ENCODE measurements at places on chromosomes 3 and 15. TPM values are rescaled to one million over a fixed set of nuclear protein-coding genes. Genes with fewer than 3 reads are reported as not detected.
A peak's percentile ranks its signal among the peaks of the same experiment; 100 is the strongest.

Gene PIERCE2
- total RNA-seq = 0.86 TPM

Gene SCN11A
- total RNA-seq = not detected

GRCh38 chr15:70083418-70083817 lies 14.3 kb downstream of the TLE3 start:
- peaks cover 20% of the 10 kb centered on the region for H3K4me1 ChIP-seq
- peak overlapping the region; percentile 6 for H3K27ac ChIP-seq
- H3K27me3 ChIP-seq = no peaks in the 10 kb centered on the region
- peak; percentile 54 for DNase-seq
- H3K4me3 ChIP-seq = no peak overlapping the region

- no peaks in the 10 kb centered on the region for H3K4me1 ChIP-seq
- peak within 1 kb of the TSS; percentile 84 for H3K4me3 ChIP-seq
- peak within 1 kb of the TSS; percentile 94 for H3K27ac ChIP-seq
- H3K36me3 ChIP-seq = peaks cover 18% of the 10 kb centered on the region
These were observed at the start of gene ALG3 for GRCh38 chr3:184248454-184249411. TSS of gene ALG3 (minus strand) at chr3:184248962. CDS start at chr3:184248940, 22 bp downstream.

Gene CCDC80
- 4.7 TPM for total RNA-seq

DNA sequence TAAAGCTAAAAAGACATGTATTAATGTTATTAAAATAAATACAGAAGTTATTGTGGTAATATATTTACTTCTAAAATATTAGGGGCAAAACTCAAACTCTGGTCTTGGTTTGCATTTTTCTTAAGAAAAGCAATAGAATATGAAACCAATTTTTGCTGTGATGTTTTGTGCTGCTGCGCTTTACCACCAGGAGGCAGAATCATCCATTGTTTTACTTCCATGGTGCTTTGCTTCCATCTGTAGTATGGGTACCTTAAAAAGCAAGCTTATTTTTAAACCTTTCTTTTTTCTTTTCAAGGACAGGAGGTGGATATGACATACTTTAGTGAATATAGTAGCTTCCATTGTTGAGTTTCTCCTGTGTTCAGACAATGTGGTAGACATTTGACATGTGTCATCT lies 46.6 kb upstream of the MRPL3 start:
- H3K27ac ChIP-seq = no peak overlapping the region
- H3K4me1 ChIP-seq = no peaks in the 10 kb centered on the region
- no peaks in the 10 kb centered on the region for H3K27me3 ChIP-seq
- peak; percentile 31 for DNase-seq
- no peak overlapping the region for H3K4me3 ChIP-seq
- H3K36me3 ChIP-seq = no peaks in the 10 kb centered on the region

DNA sequence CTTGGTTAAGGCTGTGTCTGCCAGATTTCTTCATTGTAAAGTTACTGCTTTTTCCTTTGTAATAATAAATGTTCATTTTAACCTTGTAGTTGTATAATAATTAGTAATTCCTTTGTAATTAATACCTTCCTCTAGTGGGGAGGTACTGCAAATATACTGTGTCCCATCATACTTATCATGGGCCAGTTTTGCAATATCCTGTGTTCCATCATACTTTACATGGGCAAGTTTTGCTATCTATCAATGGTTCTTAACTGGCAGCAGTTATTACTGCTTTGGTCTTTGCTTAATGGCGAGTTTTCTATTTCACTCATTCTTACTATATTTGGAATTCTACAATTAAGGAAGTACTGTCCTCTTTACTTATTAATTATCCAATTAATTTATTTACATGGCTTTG lies 10.6 kb downstream of the ATP2C1 start:
- H3K4me1 ChIP-seq = peaks cover 17% of the 10 kb centered on the region
- H3K27me3 ChIP-seq = no peaks in the 10 kb centered on the region
- H3K27ac ChIP-seq = no peak overlapping the region
- no peak overlapping the region for H3K4me3 ChIP-seq

DNA sequence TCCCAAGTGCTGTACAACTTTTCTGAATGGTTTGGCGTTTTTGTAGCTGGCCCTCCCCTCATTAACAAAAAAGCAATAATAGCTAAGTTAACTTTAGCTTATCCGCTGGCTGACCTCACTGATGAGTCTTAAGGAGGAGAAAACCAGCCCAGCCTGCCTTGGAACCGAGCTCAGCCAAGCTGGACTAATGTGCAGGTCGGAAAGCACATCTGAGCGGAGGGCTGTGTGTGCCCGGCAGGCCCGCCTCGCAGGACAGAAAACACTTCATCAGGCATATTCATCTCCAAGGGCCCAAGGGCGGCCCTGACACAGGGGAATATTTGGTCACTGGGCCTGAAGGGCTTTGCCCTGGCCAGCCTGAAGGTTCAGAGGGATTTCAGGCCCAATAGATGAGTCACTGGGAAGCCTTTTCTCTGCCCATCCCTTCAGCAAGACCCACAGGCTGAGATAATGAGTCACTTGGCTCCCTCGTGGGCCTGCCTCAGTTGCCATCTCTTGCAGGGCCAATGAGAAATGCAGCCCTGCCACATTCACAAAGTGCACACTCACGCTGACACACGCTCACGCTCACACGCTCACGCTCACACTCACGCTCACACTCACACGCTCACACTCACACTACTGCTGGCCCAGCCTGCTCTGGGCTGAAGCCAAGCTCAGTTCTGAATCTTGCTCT lies 75.1 kb downstream of the SLC12A8 start:
- H3K27ac ChIP-seq = no peak overlapping the region
- no peaks in the 10 kb centered on the region for H3K36me3 ChIP-seq
- H3K27me3 ChIP-seq = no peaks in the 10 kb centered on the region
- no peak for DNase-seq
- no peak overlapping the region for H3K4me3 ChIP-seq

- no peaks in the 10 kb centered on the region for H3K4me1 ChIP-seq
- no peaks in the 10 kb centered on the region for H3K27me3 ChIP-seq
These were observed 977.3 kb downstream of the TBL1XR1 start for GRCh38 chr3:176219970-176220369.

DNA sequence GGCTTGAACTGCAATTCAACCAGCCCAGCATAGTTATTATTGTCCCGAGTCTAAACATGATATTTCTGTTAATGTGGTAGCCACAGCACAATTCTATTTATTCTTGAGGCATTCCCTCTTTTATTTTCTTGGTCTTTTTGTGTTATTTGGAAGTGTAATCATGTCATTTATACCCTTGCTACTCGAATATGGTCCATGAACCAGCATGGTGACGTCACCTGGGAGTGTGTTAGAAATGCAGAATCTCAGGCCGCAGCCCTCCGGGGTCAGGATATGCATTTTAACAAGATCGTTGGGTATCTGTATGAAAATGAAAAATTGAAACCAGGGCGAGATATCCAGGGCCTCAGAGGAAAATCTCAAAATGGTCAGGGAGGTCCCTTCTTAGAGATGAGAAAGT lies 165.0 kb upstream of the CTDSPL start:
- H3K36me3 ChIP-seq = no peaks in the 10 kb centered on the region
- H3K4me1 ChIP-seq = no peaks in the 10 kb centered on the region
- H3K27me3 ChIP-seq = no peaks in the 10 kb centered on the region

Gene NEK10
- 0.79 TPM for total RNA-seq

- no peak overlapping the region for H3K27ac ChIP-seq
These were observed 51.6 kb downstream of the ZNF621 start for GRCh38 chr3:40576396-40576795.

Gene TERC
- total RNA-seq = 5.8 TPM

GRCh38 chr3:36876181-36876936 lies 68.5 kb downstream of the TRANK1 start:
- H3K4me1 ChIP-seq = no peaks in the 10 kb centered on the region
- no peaks in the 10 kb centered on the region for H3K36me3 ChIP-seq
- H3K4me3 ChIP-seq = no peak overlapping the region
- no peaks in the 10 kb centered on the region for H3K27me3 ChIP-seq

DNA sequence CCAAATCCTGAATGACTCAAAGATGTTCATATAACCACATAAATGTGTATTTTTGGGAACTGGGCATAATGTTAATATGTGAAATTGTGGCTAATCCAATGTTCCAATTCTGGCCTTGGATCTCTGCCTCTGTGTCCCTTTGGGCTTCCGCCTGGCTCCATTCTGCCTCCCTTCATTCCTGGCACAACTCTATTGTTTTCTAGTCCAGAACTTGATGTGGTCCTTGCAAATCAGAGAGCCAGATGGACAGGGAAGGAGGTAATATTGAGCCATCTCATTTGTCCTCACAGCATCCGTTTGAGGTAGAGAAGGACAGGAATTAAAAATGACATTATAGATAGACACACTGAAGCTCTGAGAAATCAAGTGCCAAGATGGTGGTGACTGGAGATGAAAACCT lies 355.7 kb upstream of the TBL1XR1 start:
- H3K27ac ChIP-seq = no peak overlapping the region
- no peak overlapping the region for H3K4me3 ChIP-seq
- no peak for DNase-seq
- H3K4me1 ChIP-seq = peaks cover 26% of the 10 kb centered on the region
- H3K36me3 ChIP-seq = no peaks in the 10 kb centered on the region

DNA sequence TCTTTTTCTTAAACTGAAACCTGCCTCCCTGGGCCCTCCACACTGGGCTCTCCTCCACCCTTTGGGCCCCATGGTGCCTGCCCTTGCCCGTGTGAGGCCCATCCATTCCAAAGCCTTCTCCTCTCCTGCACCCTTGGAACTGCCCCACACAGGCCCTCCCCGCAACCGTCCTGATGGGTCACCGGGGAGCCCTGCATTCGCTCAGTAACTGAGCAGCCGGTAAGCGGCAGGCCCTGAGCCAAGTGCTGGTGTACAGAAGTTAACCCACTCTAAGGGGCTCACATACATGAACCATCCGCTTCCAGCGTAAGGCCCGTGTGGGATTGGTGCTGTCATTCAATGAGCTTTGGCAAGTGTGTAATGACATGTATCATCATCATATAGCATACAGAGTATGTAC lies 5.4 kb upstream of the LRRC15 start:
- no peak overlapping the region for H3K4me3 ChIP-seq
- peaks cover 6% of the 10 kb centered on the region for H3K4me1 ChIP-seq

Gene PEAK1
- 36.7 TPM for total RNA-seq

- H3K27ac ChIP-seq = no peak overlapping the region
- H3K4me3 ChIP-seq = no peak overlapping the region
- DNase-seq = no peak
- H3K36me3 ChIP-seq = no peaks in the 10 kb centered on the region
These were observed 81.6 kb downstream of the PPCDC start for GRCh38 chr15:75104804-75105557.

DNA sequence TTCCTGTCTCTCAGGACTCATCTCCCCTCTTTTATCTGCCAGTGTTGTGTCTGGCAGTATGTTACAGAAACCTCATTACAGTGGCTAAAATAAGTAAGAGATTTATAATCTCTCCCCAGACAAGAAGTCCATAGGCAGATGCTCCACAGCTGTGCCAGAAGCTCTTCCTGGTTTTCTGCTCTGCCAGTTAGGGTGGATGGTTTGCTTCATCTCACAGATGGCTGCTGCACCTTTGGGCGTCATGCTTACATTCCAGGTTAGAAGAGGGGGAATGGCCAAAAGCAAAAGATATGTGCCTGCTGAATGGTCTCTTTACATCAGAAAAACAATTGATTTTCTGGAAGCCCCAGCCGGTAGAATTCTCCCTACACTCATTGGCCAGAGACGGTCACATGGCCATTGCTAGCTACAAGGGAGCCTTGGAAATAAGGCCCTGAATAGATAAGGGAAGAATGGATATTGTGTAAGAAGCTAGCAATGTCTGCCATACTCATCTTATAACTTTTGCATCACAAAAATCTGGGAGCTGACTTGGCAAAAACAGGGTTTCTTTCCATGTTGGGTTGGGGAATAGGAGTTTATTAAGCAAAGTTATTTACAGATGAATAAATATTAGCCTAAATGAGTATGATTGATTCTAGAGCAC lies 91.1 kb downstream of the PDCD6IP start:
- peaks cover 10% of the 10 kb centered on the region for H3K4me1 ChIP-seq
- no peaks in the 10 kb centered on the region for H3K27me3 ChIP-seq
- no peak for DNase-seq
- H3K36me3 ChIP-seq = no peaks in the 10 kb centered on the region
- no peak overlapping the region for H3K4me3 ChIP-seq

Gene SLC38A3
- total RNA-seq = 0.31 TPM

GRCh38 chr15:75076277-75076676 lies 52.9 kb downstream of the PPCDC start:
- H3K36me3 ChIP-seq = no peaks in the 10 kb centered on the region
- no peaks in the 10 kb centered on the region for H3K4me1 ChIP-seq
- no peak overlapping the region for H3K27ac ChIP-seq
- H3K4me3 ChIP-seq = no peak overlapping the region
- no peak for DNase-seq

- H3K4me3 ChIP-seq = no peak overlapping the region
- peaks cover 34% of the 10 kb centered on the region for H3K4me1 ChIP-seq
- no peak for DNase-seq
These were observed 2.8 kb downstream of the EIF4G1 start for GRCh38 chr3:184317201-184317600.

Gene GOLGA6L7
- total RNA-seq = not detected

DNA sequence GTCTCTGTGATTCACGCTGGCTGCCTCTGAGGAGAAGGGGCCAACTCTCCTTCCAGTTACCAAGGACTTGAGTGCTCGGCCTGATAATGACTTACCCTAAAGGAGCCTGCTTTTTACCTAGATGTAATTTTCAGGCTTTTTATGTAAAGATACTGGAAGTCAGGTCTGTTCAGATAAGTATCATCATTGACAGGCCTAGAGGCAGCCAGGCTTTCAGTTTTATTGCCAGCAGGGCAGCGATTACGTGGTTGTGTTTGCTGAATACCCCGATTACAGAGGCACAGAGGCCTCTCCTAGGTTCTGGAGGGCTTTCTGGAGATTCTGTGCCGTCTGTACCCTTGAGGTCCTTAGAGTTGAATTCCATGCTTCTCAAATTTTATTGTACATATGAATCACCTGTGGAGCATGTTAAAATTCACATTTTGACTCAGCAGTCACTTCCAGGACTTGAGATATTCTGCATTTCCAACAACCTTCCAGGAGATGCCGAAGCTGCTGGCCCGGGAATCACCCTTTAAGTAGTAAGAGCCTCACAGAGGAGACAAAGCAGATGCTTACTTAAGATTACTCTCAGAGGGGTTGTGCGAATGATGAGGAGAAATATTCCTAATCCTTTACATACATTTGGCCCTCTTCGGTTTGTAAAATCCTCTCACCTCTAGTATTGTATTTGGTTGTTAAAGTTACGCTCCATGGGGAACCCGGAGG lies 160.1 kb upstream of the BHLHE40 start:
- H3K36me3 ChIP-seq = no peaks in the 10 kb centered on the region
- no peak overlapping the region for H3K27ac ChIP-seq
- peaks cover 2% of the 10 kb centered on the region for H3K4me1 ChIP-seq
- H3K4me3 ChIP-seq = no peak overlapping the region
- no peak for DNase-seq
- H3K27me3 ChIP-seq = no peaks in the 10 kb centered on the region

Gene TMEM108
- not detected for total RNA-seq

Measured in A673 (cell line).